ENCODE measurements at places on chromosomes 16 and 17.
A peak's percentile ranks its signal among the peaks of the same experiment; 100 is the strongest.

GRCh38 chr16:56470666-56471065 lies 19.3 kb downstream of the OGFOD1 start:
- no peak for DNase-seq

DNA sequence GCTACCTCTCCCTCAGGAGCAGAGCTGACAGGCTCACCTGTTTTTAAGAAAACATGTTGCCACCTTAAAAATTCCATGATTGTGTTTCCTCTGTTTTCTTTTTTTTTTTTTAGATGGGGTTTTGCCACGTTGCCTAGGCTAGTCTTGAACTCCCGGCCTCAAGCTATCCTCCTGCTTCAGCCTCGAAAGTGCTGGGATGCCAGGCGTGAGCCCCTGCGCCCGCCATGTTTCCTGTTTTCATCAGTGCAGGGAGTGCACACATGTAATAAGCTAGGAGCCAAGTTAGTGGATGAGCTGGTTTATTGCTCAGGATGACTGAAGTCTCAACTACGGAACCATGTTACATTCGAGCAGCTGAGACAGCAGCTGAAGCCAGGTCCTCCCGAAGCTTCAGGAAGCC lies 13.6 kb downstream of the MRM3 start:
- DNase-seq: no peak

GRCh38 chr17:80260069-80260535 lies 550 bp upstream of the RNF213 start:
- peak; percentile 79 for DNase-seq

GRCh38 chr17:57597531-57598453 lies 147.3 kb downstream of the CCDC182 start:
- DNase-seq: peak; percentile 19

GRCh38 chr17:45686250-45686649 lies 97.9 kb upstream of the CRHR1 start:
- no peak for DNase-seq

DNA sequence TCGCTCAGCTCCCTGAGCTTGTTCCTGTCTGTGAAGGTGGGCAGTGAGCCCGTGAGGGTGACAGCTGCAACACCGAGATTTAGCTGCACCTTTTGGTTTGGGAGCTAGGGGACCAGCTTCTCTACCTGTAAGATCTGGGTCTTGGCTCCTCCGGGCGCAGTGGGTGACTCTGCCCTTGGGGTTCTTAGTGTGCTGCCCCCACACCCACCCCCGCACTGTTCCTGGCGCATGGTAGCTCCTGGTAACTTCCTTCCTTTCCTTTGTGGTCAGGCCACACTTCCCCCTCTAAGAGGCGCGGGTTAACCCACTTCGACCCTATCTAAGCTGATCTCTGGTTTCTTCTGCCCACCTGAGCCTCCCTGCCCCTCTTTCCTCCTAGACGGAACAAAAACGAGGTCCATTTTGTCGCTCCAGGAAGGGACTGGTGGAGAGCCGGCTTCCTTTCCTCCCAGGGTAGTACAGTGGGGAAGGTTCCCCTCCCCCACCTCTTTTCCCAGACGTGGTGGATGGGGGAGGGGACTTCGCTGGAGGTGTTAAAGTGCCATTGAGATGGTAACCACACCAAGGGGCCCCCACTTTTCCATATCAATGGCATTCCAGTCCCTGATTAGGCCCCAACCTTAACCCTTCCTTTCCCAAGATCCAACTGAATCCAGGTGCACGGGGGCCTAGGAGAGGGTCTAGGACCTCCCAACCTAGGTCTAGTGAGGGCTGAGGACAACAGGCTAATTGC lies 4.6 kb upstream of the CLDN9 start:
- no peak for DNase-seq

DNA sequence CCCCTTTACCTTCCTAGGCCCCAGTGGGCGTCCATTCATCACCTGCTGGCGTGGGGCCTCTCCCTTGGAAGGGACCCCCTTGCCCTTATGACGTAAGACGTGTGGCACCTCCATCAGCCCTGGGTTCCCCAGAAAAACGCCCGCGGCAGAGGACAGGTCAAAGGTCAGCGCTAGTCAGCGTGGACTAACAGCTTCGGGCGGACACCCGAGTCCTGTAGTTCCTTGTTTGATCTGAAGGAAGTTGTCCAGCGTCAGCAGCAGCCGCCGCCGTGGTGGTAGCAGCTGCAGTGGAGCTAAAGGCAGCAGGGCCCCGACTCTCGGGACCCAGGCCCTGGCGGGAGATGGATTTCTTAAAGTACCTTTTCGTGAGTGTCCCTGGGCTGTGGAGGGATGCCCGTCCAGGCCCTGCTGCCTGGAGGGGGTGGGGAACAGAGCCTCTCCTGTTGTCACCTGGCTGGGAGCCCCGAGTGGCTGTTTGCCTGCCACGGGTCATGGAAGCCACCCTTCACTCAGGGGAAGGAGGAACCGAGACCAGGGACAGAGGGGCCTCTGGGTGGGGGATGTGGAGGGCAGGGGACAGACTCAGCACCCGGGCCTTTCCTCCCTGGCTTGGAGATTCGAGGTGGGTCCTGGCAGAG lies 123.6 kb downstream of the OR1D5 start:
- DNase-seq: no peak

DNA sequence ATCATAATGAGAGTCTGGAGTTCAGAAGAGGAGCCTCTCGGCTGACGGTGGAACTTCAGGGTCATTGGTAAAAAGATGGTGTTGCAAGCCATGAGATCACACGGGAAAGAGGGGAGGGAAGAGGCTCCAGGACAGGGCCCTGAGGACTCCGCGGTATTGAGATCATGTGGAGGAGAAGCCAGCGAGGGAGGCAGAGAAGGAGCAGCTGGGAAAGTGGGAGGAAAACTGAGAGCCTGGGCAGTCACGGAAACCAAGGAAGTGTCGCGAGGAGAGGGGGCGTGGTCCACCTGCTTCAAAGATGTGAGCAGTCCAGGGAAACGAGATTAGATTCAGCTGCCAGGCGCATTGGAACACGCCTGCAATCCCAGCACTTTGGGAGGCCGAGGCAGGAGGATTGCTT lies 27.7 kb upstream of the SBK1 start:
- no peak for DNase-seq

DNA sequence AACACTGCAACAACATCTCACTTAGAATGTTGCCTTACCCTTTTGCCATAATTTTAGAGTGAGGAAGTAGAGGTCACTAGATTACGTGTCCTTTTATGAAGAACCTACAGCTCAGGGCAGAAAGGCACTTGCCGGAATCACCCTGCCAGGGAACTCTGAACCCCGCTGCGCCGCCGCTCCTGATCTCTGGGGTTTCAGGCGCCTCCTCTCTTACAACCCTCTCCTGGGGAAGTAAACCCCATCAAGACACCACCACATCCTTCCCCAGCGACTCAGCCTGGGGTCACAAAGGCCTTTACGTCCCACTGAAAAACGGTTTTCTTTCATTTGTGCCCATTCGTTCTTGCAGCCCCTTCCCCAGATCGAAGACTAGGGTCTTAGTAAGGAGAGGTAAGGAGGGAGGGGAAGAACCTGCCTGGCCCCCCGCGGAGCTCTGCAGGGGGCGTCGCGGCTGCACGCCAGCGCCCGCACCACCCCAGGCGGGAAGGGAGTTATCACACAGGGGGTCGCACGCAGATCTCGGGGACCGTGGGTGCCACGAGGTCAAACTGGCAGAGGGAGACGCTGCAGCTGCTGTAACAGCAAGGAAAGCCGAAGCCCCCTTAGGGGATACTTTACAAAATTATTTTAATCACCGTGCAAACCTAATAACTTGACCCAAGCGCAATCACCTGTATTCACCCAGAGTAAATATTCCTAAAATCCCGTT lies 1.0 kb upstream of the HLF start:
- DNase-seq: peak; percentile 8

GRCh38 chr16:11405331-11406176 lies 60.3 kb downstream of the RMI2 start:
- peak; percentile 48 for DNase-seq

DNA sequence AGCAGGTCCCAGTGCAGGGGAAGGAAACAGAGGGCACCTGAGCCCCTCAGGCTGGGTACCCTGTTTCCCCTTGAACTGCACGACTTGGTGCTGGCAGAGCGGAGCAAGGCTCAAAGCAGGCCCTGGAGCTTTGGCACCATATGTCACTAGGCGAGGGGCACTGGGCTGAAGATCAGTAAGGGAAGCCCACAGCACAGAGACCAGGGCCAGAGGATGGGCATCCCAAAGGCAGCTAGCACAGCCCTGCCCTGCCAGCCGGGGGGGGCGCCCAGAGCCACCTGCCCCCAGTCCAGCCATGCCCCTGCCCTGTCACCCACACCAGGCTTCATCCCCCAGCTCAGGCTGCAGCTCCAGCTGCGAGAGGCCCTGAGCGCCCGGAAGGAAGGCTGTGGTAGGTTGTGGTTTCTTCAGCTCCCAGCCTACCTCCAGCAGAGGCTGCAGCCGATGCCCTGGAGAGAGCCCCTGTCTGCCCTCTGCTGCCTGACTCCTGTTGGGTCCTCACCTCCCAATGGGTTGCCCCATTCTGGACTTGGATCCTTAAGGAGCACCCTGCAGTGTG lies 10.9 kb downstream of the NHERF1 start:
- peak; percentile 46 for DNase-seq

All from activated CD4-positive, alpha-beta T cell treated with anti-CD3 and anti-CD28 coated beads, Interleukin-2, amount 50 U/mL, for 1 hour (primary cell).